ENCODE measurements at places on chromosomes 6 and 20.

GRCh38 chr6:47915017-47915416, 133.2 kb downstream of the OPN5 start:
- no peak for DNase-seq

- no peak for DNase-seq
These were observed 88.2 kb downstream of the RREB1 start for GRCh38 chr6:7196019-7196402.

GRCh38 chr6:7488494-7488893, 53.0 kb upstream of the DSP start:
- DNase-seq: no peak

DNA sequence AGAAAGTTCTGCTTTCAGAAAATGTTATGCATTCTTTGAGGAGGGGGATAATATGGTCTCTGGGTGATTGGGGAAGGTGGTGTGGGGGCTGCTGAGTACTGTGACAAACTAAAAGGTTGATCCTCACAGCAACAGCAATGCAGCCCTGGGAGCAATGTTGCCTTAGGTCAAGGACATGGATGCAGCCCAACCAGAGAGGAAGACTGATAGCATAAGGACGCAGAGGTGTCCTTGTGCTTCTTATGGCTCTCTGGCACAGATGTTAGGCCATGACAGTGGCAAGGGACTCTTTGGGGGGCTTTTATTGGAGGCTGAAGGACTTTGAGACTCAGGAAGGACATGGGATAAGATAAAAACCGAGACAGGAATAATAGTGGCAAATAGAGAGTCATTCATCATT, 186.2 kb upstream of the PHACTR1 start:
- no peak for DNase-seq

- no peak for DNase-seq
These were observed 5.0 kb downstream of the DST start for GRCh38 chr6:56637640-56638039.

Data from posterior cingulate gyrus (tissue), 11 donors.